ENCODE measurements at places on chromosomes 3 and 15.

GRCh38 chr3:7447197-7447769 is 586.4 kb downstream of the GRM7 start:
- no peak for DNase-seq

DNA sequence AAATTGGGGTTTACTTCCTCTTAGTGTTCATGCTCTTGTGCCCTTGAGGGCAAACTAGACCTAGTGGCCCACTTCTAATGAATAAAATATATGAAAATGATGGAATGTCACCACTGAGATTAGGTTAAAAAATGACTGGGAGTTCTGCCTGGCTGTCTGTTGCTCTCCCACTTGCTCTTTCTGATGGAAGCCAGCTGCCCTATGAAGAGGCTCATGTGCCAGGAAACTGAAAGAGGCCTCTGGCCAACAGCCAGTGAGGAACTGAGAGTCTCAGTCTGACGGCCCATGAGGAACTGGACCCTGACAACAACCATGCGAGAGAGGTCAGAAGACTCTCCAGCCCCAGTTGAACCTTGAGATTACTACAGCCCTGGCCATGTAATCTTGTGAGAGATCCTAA is 107.1 kb upstream of the FHIT start:
- DNase-seq = no peak

DNA sequence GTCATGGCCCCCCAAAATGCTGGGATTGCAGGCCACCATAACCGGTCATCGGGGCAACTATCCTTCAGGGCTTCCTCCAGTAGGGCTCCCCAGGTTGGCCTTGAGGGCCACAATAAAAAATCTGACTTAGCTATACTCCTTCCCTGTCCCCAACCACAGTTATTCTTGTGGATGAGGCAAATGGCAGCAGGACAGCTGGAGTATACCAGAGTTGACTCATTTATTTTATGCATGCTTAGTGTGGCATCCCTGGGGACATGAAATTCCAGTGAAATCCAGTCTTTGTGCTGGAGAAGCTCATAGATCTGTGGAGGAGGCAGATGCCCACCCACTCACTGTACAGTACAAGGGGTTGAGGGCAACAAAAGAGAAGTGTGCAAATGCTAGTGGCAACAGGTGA is 109.5 kb downstream of the RORA start:
- no peak for DNase-seq

DNA sequence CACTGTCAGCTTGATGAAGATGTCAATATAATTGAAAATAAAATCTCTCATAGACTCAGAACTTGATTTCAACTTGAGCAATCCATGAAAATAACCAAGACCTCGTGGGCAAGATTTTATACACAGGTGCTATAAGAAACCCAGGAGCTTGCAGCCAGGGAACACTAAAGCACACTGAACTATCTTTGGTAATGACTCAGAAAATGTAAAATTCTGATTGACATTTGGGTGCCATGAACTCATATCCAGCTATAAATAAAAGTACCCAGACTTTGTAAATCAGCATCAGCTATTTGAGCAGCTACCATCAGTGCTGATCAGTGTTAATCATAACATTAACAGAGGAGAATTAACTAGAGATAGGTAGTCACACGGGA is 61.5 kb downstream of the PLCH1 start:
- DNase-seq = no peak

DNA sequence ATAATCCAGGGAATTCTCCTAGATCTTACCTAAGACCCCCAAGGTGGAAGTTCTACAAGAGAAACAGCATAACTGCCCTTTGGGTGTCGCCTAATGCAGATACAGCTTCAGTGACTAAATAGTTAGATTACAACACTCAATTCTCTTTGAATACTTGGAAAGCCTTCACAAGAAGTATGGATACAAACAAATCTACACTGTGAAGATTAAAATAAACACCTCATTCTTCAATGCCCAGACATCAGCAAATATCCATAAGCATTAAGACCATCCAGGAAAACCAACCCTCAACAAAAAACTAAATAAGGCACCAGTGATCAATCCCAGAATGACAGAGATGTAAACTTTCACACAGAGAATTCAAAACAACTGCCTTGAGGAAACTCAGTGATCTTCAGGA is 963.2 kb downstream of the PLOD2 start:
- DNase-seq = no peak

DNA sequence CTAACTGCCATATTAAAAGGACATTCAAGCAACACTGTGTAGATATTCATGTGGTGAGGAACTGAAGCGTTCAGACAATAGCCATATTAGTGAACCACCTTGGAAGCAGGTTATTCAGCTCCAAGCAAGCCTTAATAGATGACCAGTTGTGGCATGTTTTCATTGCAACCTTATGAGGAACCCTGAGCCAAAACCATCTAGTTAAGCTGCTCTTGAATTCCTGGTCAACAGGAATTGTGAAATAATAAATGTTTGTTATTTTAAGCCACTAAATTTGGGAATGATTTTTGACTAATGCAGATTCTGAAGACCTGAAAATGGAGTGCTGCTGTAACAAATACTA is 73.0 kb downstream of the SPRED1 start:
- no peak for DNase-seq
